ENCODE measurements at places on chromosomes 16 and 17.

- DNase-seq: no peak
- H3K36me3 ChIP-seq: no peaks in the 10 kb centered on the region
- no peaks in the 10 kb centered on the region for H3K4me1 ChIP-seq
- H3K27me3 ChIP-seq: no peaks in the 10 kb centered on the region
- no peak overlapping the region for H3K27ac ChIP-seq
These were observed 47.9 kb downstream of the GINS3 start for GRCh38 chr16:58440131-58440530.

- DNase-seq: no peak
- no peaks in the 10 kb centered on the region for H3K4me1 ChIP-seq
- H3K36me3 ChIP-seq: no peaks in the 10 kb centered on the region
- no peak overlapping the region for H3K27ac ChIP-seq
These were observed 241.6 kb upstream of the SALL1 start for GRCh38 chr16:51392521-51393187.

DNA sequence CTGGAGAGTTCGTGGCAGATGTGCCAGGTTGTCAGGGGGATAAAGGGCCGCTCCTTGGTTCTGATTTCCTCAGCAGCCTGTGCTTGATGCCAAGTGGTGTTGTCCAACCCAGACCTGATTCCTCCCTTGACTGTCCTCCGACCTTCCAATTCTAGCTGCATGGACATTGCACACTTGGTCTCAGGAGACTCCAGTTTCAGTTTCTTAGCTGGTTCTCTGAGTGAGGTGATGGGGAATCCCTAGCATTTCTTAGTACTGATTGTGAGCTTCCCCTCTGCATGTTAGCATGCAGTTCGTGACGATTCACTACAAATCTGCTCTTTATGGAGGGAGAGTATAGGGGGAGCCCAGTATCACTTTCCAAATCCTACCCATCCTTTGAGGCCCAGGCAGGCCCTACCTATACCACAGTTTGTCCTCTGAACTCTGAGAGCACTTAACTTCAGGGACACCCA lies 12.4 kb upstream of the CCR7 start:
- H3K27ac ChIP-seq: no peak overlapping the region
- peak overlapping the region; percentile 12 for H3K4me3 ChIP-seq
- no peak for DNase-seq
- no peaks in the 10 kb centered on the region for H3K36me3 ChIP-seq
- peaks cover 63% of the 10 kb centered on the region for H3K4me1 ChIP-seq

GRCh38 chr16:12468552-12468951 lies 335.1 kb downstream of the CPPED1 start:
- H3K27ac ChIP-seq: no peak overlapping the region
- no peak for DNase-seq
- no peaks in the 10 kb centered on the region for H3K36me3 ChIP-seq
- no peaks in the 10 kb centered on the region for H3K4me1 ChIP-seq
- no peak overlapping the region for H3K4me3 ChIP-seq

DNA sequence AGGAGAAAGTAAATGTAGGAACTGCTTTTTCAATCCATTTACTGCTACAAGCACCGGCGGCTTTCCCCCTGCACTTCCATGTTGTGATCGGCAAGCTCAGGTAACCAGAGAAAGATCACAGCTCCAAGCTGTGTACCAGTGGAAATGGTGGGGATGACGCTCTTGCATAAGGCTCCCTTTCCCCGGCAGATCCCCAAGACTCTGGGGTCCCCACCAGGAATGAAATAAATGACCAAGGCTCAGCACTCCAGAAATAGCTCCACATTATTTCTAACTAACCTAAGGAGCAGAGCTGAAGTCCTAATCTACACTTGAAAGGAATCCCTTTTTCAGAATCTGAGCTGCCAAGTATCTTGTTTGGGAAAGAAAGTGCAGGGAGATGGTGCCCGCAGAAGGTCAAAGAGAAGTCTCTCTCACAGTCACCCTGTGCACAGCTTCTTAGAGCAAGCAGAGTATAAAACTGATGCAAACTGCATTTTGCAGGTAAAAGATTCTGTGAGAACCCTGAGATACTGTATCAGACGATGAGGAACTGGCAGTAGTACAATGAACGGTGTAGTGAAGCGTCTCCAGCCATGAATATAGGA lies 11.1 kb downstream of the GRB2 start:
- H3K27me3 ChIP-seq: no peaks in the 10 kb centered on the region
- H3K27ac ChIP-seq: peak overlapping the region; percentile 49
- H3K4me1 ChIP-seq: peaks cover 66% of the 10 kb centered on the region
- H3K4me3 ChIP-seq: peak overlapping the region; percentile 86

GRCh38 chr17:49630113-49630900 lies 47.6 kb downstream of the SPOP start:
- no peak for DNase-seq
- no peak overlapping the region for H3K27ac ChIP-seq
- H3K4me3 ChIP-seq: no peak overlapping the region

- H3K27ac ChIP-seq: no peak overlapping the region
- H3K27me3 ChIP-seq: no peaks in the 10 kb centered on the region
- no peak overlapping the region for H3K4me3 ChIP-seq
- no peaks in the 10 kb centered on the region for H3K36me3 ChIP-seq
These were observed 3.9 kb downstream of the SPATA20 start for GRCh38 chr17:50550661-50551432.

DNA sequence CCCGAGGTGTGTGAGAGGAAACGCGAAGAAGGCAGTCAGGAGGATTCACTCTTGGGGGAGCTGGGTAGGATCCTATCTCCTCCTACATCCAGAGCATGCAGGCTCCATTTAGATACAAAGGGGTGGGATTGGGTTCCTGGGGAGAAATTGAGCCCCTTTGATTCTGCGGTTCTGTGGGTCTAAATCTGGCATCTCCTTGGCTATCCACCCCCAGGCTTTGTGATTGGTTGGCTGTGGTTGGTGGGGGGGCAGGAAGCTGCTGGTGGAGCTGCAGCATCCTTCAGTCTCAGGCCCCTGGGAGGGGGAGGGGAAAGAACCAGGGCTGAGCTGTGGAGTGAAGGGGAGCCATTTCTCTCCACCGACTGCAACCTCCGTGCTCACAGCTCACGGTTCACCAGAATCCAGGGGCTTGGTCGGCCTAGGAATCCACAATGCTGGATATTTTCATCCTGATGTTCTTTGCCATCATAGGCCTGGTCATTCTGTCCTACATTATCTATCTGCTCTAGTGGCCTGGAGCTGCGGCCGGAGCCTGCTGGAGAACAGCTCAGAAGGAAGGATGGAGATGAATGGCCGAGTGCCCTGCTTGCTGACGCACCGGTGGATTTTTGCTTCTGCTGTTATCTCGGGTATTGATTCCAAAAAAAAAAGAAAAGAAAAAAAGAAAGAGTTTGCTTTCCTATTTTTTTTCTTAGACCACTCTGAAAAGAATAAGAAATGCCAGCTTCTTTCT lies at the start of gene LASP1NB:
LASP1NB (plus strand) TSS at position 352 of the 733 bp plus-strand sequence.
- no peak for DNase-seq
- peaks cover 24% of the 10 kb centered on the region for H3K4me1 ChIP-seq
- no peaks in the 10 kb centered on the region for H3K36me3 ChIP-seq
- no peak within 1 kb of the TSS for H3K4me3 ChIP-seq
- no peak within 1 kb of the TSS for H3K27ac ChIP-seq

- no peak overlapping the region for H3K4me3 ChIP-seq
- H3K27me3 ChIP-seq: no peaks in the 10 kb centered on the region
- DNase-seq: peak; percentile 37
- peaks cover 70% of the 10 kb centered on the region for H3K4me1 ChIP-seq
- H3K27ac ChIP-seq: no peak overlapping the region
- peaks cover 8% of the 10 kb centered on the region for H3K36me3 ChIP-seq
These were observed 3.8 kb upstream of the CHD3 start for GRCh38 chr17:7884581-7885366.

GRCh38 chr17:58818654-58819053 lies 63.0 kb downstream of the PPM1E start:
- H3K4me3 ChIP-seq: no peak overlapping the region
- no peaks in the 10 kb centered on the region for H3K36me3 ChIP-seq
- no peaks in the 10 kb centered on the region for H3K27me3 ChIP-seq

DNA sequence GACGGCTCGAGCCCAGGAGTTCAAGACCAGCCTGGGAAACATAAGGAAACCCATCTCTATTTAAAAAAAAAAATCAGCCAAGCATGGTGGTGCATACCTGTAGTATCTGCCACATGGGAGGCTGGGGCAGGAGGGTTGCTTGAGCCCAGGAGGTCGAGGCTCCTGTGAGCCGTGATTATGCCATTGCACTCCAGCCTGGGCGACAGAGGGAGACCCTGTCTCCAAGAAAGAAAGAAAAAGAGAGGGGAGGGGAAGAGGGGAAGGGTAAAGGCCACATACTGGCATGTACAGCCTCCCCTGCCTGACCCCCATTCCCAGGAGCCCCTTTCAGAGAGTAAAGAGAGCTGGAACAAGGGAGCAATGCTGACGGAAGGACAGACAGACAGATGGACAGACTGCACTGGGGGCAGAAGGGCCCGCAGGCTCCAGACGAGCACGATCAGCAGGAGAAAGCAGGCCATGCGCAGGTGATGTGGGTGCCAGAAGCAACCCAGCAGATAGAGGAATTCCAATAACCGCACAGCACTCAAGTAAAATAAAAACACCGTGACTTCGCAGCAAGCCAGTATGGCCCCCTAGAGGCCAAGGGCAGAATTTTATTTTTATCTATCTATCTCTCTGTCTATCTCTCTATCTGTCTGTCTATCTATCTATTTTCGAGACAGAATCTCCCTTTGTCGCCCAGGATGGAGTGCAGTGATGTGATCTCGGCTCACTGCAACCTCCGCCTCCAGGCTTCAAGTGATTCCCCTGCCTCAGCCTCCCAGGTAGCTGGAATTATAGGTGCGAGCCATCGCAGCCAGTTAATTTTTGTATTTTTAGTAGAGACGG lies 27.1 kb upstream of the SNN start:
- H3K27me3 ChIP-seq: no peaks in the 10 kb centered on the region
- no peak overlapping the region for H3K27ac ChIP-seq
- H3K4me1 ChIP-seq: peaks cover 16% of the 10 kb centered on the region
- peak overlapping the region; percentile 41 for H3K4me3 ChIP-seq

GRCh38 chr17:43832168-43832975 lies 574 bp downstream of the MPP3 start:
- no peak overlapping the region for H3K4me3 ChIP-seq
- H3K36me3 ChIP-seq: no peaks in the 10 kb centered on the region
- H3K4me1 ChIP-seq: peaks cover 8% of the 10 kb centered on the region
- H3K27ac ChIP-seq: no peak overlapping the region
- H3K27me3 ChIP-seq: peaks cover 13% of the 10 kb centered on the region

All from CD8-positive, alpha-beta memory T cell (primary cell).